ENCODE measurements at places on chromosomes 11 and 22.

GRCh38 chr11:45995342-45995734, 72.9 kb downstream of the LARGE2 start:
- DNase-seq = no peak

DNA sequence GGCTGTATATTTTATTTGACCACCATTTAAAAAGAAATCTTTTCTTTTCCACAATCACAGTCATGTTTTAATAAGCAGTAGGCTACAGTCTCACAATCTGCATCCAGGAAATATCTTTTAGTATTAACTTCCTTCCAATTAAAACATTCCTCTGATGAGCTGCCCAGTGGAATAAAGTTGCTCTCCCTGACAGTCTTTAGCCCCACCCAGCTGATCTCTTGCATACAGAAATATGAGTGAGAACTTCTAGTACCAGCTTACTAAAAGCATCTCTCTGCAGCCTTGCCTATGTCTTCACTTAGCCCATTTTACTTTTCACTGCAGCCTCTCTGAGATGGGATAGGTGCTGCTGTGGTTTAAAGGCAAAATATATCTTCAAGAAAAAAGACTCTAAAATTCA, 143.4 kb upstream of the ANO3 start:
- DNase-seq = no peak

GRCh38 chr11:2689651-2690575, 9.9 kb downstream of the KCNQ1OT1 start:
- DNase-seq = no peak

DNA sequence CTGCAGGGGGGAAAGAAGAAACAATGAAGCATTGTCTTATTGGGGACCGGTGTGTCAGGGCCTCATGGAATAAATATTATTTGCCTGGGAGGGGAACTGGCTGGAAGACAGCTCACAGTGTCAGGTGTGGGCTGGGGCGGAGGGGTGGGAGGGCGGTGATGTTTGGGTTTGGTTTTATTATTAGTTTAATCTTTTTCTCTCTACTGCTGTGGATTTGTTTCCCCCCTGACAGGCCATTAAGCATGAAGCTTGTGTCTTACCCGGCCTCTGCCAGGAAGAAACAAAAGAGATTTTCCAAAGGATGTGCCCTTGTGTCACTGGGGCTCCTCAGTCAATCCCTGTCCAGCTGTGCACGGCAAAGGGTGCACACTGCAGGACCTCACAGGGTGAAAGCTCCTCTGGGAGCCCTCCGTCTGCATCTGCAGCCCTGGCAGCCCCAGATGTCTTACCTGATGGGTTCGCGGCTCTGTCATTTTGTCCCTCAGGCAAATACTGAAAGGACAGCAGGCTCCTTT, 203.1 kb upstream of the TMEM45B start:
- DNase-seq = no peak

DNA sequence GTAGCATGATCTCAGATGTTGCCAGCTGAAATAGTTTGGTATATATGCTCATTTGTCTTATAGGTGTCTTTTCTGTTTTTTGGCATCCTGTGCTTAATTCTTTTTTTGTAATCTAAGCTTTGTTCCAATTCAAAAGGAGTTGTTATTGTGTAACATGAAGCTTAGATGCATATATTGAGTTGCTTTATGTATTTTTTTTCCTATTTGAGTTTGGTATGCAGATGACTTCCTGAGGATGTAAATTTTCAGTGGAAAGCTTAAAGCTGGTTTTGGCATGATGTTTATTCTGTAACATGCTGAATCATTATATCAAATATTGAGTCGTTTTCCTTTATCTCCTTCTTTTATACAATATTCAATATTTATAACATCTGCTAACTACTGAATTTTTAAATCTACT, 69.4 kb downstream of the DDX10 start:
- DNase-seq = no peak

- DNase-seq = no peak
Observed at GRCh38 chr22:45157907-45158306, 5.8 kb upstream of the NUP50 start.

All from bone marrow (tissue), 2 donors.